ENCODE measurements at places on chromosomes 7 and 10.

- DNase-seq, result no peak
These were observed 36.0 kb upstream of the FRMD4A start for GRCh38 chr10:14366760-14367159.

DNA sequence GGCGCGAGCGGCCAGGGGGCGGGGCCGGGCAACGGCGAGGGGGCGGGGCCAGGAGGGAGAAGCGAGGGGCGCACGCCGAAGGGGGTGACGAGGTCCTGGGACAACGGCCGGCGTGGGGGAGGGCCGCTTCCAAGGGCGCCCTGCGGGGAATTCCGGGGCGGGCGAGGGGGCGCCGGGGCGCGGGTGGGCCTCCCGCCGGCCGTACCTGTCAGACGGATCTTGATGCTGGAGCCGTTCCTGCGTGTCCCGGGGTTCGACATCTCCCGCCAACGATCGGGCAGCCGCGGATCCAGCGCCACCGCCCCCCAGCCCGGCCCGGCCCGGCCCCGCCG is 421 bp downstream of the SMURF1 start:
- DNase-seq, result no peak

DNA sequence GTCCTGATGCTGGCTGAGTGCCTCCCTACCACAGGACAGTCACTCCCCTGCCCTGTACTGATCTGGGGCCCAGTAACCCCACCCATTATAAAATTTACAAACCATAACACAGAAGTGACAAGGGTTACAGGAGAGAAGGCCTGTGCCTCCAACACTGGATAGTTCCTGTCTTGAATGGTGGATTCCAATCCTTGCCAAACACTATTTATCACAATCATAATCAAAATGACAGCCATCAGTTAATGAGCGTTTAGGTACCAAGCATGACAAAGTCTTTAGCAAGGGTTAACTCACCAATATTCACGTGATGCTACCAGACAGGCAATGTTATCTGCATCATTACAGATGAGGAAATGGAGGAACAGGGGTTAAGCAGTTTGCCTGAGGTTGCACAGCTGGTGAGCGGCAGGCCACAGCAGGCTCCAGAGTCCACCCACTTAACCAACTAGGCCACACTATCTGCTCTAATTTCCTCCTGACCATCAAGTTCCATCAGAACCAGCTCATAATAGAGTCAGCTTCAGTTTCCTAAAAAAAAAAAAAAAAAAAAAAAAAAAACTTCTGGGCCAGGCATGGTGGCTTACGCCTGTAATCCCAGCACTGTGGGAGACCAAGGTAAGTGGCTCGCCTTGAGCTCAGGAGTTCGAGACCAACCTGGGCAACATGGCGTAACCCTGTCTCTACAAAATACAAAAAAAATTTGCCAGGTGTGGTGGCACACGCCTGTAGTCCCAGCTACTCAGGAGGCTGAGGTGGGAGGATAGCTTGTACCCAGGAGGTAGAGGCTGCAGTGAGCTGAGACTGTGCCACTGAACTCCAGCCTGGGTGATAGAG is 14.2 kb downstream of the PDLIM1 start:
- DNase-seq, result no peak

DNA sequence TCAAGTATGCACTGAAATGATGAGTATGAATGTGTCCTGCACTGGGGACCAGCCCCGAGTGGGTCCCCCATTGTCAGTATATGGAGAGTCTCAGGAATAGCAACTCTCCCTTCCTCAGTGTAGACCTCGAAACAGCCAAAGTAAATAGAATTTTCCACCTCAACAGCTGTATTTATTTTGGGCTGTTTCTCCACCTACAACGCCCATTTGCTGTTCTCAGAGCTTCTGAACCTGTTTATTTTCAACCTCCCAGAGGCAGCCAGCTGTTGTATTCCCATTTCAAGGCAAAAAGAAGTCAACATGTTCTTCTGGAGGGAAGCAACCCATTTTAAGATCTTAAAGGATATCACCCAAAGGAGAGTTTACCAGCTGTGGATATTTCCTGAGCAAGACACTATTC is 59.6 kb upstream of the BICC1 start:
- DNase-seq, result no peak

DNA sequence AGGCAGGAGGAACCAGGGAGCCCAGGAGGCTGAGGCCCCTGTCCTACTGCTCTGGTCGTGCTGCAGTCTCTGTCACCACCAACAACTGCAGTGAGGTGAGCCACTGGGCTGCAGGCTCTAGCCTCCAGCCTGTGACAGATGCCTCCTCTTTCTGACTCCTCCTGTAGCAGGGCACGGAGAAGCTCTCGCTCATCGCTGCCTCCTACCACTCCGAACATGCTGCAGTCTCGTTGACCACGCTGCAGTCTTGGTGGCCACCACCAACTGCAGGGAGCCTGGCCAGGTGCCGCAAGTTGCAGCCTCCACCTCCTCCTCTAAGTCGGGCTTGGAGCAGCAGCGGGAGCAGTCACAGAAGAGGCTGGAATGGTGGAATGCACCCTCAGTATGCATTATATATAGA is 22.1 kb upstream of the VOPP1 start:
- DNase-seq, result no peak

DNA sequence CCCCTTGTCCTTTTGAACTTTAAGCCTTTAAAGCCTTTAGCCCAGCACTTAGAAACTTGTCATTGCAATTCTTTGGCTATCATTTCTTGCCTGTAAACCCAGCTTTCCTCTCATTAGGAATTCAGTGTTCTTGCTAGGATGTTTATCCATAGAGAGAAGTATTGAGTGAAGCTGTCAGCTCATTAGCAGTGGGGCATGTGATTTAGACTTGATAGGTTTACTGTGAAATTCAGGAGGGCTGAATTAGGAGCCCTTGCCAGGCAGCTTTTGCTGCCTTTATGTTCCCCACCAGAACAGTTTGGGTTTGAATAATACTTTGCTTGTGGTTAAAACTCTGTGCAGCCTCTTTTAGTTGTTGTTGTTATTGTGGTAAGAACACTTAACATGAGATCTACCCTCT is 39.5 kb downstream of the LHFPL3 start:
- no peak for DNase-seq

Measured in Caco-2 (cell line).